ENCODE measurements at places on chromosomes 7 and 10.

GRCh38 chr10:62964026-62964425, 147.9 kb upstream of the EGR2 start:
- no peak for DNase-seq

DNA sequence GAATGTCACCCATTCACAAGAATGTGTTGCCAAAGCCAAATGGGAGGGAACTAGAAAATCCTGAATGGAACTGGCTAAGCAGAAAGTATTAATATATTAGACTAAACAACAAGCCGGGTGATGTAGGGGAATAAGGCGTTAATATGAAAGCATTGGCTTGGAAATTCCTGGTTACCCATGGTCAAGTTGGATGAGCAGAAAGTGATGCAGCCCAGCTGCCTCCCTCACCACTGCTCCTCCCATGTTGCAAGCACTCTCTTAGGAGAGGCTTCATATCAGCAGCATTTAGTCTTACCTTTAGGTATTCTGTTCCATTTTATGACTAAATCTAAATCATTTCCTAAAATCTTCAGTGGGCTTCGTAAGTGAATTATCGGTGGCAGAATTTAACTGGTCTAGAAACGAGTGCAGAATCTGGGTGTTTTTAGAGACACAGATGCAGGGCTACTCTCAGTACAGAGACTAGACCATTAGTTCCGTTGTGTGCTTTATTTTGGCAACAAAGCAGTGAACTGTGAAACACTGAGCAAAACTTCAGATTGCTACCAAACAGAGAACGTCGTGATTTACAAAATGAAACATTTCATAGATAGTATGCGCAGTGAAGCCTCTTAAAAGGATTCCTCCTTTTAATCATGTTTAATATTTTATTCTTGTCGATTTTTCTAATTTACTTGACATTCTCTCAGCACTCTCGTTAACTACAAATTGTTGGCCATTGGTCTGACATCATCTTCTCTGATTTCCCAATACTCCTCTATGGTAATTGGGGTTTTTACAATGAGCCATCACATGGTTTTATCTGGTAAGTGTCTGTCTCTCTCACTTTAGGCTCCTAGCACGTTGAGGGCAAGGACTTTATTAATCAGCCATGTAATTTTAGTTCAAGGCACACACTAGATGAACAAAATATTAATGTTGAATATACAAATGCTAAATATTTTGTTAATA, 22.0 kb upstream of the HGF start:
- DNase-seq = no peak

- no peak for DNase-seq
These were observed 370.3 kb downstream of the BMPER start for GRCh38 chr7:34275624-34276023.

DNA sequence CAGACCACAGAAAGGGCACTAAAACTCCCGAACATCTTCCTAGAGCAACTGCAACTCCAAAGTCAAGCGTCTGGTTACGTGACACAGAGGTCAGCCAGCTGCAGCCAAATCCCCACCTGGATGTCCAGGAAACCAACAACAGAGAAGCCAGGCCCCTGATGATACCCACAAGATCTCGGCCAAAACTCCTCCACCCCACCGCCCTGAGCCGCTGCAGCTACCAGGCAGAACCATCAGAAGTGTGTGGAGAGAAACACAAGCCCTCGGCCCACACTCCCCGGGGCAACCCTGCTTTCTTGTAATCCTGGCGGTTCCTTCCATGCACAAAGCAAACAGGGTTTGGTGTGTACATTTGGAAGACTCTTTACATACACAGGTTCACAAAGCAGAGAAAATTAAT, 8.7 kb downstream of the CHST15 start:
- no peak for DNase-seq

GRCh38 chr10:7301006-7301778, 109.6 kb downstream of the SFMBT2 start:
- no peak for DNase-seq

DNA sequence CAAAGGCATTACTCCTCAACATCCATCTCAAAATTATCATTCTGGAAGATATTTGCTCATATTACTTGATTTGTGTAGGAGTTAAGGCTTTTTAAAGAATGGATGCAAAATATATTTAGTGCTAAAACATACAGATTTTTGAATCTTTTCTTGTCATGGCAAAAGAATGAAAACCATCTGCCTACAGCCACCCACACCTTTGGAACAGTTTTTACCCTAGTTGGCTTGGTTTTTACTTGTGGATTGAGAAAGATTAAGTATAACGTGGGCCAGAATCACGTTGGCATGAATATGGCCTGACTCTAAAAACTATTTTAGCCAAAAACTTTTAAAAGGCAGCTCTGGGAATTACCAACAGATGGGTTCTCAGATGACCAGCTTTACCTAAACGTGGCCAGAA, 128.2 kb downstream of the SPAG6 start:
- DNase-seq = no peak

GRCh38 chr10:92290076-92290836, 622 bp downstream of the CPEB3 start:
- DNase-seq = no peak

DNA sequence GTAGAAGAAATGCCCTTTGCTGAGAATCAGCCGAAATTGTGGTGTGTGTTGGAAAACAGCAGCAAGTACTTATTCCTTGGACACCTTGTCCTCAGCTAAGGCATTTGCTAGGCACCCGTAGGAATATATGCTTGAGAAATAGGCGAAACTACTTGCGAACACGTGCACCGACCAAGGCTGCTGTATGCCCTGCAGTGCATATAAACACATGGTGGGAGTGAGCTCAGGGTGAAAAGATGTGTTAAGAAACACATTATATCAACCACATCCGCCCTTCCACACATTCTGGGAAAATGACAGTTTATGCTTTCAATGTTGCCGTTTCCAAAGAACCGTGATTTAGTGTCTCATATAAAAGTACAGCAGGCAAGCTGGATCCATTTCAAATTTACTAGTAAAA, 199.2 kb downstream of the JCAD start:
- DNase-seq = no peak

DNA sequence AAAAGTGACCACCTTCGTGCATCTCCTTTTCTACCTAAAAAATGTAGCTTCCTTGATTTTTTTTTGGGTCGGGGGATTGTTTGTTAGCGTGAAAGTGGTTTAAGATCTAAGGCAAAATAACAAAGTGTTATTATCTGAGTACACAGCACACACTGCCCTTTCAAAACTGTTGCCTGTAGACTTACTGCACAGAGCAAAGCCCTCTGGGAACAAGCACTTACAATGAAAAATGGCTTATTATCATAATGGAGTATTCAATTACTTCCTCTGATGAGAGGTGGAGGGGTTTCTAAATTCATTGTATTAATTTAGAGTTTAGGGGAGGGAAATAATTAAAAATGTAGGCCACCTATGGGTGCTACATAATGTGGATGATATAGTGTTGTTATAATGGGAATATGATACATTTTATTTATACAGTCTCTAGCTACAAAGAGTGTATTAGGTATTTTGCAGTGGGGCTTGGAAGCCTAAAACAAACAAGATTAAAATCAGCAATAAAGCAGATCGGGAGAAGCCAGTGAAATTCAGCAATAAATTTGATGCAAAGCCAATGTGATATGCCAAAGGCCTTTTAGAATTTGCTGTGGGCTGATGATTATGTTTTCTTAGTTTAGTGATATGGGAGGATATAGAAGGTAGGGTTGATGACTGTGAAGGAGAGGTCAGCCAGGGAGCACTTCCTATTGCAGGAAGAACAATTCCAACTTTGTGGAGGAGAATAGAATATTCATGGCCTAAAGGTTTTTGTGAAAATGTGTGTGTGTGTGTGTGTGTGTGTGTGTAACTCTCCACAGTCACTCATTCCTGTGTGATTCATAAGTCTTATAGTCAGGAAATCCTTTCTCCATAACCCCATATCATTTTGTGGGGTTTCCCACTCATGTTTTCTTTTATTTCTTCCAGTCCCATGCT, 17.7 kb upstream of the EXOC4 start:
- DNase-seq = no peak

DNA sequence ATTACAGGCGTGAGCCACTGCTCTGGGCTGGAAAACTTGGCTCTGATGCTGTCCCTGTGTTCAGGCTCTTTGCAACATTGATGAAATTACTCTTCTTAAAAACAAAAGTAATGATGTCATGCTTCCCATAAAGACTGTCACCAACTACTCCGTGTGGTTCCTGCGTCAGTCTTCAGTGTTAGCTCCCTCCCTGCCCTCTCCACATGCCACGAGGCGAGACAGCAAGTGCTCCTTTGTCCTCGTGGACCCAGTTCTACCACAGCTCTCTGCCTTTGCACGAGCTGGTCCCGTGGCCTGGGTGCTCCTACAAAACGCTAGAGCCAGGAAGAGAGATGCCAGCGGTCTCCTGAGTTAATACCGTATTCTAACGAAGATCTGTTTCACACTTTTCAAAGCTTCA, 194.5 kb downstream of the SDK1 start:
- no peak for DNase-seq

DNA sequence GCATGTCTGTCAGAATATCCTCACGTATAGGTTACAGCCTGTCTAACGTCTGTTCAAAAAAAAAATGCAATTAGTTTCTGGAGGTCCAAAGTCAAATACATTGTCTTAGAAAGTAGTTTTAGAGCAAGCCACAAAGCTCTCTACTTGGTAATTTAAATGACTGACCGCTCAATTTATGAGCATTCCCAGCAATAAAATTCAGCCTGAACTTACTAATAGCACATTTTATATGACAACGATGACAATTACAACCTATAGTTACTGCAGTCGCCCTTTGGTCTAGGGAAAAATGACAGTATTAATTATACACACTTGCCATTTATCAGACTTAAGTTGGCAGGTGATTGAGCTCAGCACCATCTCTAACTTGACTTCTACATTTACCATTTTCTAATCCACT, 425.8 kb upstream of the STEAP1 start:
- DNase-seq = no peak

DNA sequence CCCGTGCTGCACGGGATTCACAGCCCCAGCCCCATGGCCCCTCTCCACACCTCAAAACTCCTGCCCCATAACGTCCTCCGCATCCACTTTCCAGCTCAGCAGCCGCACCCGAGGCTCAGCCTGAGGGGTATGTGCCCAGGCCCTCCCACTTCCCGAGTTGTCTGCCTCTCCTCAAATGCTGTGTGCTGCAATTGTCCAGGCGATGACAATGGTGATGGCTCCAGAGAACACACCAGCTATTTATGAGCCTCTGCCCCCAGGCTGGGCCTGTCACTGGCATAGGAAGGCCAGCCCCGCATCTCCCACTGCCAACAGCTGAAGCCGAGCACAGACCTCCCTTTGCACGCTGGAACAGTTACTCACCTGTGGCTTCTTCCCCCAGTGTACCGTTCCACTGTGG, 2.4 kb upstream of the LDB3 start:
- no peak for DNase-seq

DNA sequence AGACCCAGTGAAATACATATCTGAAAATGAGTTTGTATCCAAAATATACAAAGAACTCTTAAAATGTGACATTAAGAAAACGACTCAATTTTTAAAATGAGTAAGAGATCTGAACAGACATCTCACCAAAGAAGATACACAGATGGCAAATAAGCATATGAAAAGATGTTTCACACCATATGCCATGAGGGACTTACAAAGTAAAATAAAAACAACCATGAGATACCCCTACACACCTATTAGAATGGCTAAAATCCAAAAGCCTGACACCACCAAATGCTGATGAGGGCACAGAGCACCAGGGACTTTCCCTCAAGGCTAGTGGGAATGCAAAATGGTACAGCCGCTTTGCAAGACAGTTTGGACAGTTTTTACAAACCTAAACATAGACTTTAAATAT, 27.9 kb downstream of the GFRA1 start:
- DNase-seq = no peak

- no peak for DNase-seq
These were observed 6.7 kb downstream of the ATP6V1F start for GRCh38 chr7:128869138-128869943.

DNA sequence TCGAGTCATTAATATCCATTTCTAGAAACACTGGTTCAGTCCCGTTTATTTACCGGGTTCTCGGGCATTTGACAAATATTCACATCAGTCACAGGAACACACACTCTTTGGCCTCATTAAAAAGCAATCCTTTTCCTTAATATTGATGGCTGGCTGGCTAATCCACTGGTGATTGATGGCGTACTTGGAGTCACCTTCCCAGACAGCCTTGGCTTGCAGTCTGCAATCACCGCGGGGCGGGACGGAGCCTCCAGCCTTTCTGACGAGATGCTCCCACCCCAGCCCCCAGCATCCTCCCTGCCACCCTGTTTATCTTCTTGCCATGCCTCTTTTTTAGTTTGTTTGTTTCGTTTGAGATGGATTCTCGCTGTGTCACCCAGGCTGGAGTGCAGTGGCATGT, 36.6 kb downstream of the SRRM3 start:
- no peak for DNase-seq

DNA sequence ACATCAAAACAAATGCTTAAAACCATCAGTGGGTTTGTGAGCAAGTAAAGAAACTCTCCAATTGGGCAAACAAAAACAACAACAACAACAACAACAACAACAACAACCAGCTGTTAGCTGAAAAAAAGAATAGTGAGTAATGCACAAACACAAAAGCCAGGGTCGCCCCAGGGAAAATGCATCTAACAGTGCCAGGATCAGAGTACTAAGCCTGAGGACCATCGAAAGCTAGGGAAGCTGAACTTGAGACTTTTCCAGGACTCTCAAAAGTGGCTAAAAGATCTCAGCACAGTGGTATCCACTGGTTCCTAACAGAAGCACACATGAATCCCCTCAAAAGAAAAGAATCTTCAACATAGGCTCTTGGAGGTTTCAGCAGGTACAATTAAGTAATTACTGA, 83.3 kb downstream of the CPXM2 start:
- DNase-seq = no peak

DNA sequence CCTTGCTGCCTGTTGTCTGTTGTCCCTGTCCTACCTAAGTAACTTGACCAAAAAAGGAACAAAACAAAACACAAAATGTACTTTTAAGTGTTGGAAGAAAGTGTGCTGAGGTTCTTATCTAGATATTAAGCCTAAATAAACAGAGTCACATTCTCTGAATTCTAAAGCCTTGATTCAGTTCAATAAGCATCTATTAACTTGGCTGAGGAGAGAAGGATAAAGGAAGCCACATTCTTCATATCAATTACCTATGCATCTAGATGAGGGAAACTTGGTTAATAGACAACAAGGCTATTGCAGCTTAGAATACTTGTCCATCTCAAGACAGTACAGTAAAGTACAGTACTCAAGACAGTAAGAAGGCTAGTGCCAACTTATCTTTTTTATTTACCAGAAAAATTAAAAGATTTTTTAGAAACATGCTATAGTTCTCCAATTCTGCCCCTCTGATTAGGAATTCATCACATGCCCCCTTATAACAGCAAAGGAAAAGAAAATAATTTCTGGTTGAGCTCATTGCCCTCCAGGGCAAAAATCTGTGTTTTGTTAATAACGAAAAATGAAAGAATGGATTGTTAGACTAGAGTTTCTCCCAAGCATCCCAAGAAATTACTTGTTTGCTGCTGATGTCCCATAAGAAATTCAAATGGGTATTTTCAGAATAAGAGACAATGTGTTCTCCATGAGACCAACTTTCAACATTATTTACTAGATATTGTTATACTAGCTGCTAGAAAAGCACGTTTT, 546.5 kb upstream of the SEMA3D start:
- no peak for DNase-seq

GRCh38 chr7:91942312-91942711, 1.6 kb downstream of the AKAP9 start:
- no peak for DNase-seq

GRCh38 chr7:12889391-12889790, 202.0 kb downstream of the ARL4A start:
- no peak for DNase-seq

- no peak for DNase-seq
These were observed 190.2 kb upstream of the HABP2 start for GRCh38 chr10:113362645-113363091.

GRCh38 chr10:95628786-95629185, 27.7 kb downstream of the ALDH18A1 start:
- DNase-seq = no peak

- DNase-seq = no peak
These were observed 141.4 kb upstream of the INSYN2A start for GRCh38 chr10:127337801-127338200.

Measured in activated T-helper 1 cell treated with anti-CD3 and anti-CD28 coated beads, Interleukin-2, amount 50 U/mL, for 16 hours (primary cell).